ENCODE measurements at places on chromosomes 3 and 15. TPM values are rescaled to one million over a fixed set of nuclear protein-coding genes. Genes with fewer than 3 reads are reported as not detected.

Gene DZIP1L
- 1.8 TPM for total RNA-seq

Gene CHCHD6
- 5.9 TPM for total RNA-seq

Gene ZKSCAN7
- total RNA-seq, result 0.96 TPM

GRCh38 chr15:34331809-34332208 is 5.8 kb downstream of the SLC12A6 start:
- no peak for DNase-seq

DNA sequence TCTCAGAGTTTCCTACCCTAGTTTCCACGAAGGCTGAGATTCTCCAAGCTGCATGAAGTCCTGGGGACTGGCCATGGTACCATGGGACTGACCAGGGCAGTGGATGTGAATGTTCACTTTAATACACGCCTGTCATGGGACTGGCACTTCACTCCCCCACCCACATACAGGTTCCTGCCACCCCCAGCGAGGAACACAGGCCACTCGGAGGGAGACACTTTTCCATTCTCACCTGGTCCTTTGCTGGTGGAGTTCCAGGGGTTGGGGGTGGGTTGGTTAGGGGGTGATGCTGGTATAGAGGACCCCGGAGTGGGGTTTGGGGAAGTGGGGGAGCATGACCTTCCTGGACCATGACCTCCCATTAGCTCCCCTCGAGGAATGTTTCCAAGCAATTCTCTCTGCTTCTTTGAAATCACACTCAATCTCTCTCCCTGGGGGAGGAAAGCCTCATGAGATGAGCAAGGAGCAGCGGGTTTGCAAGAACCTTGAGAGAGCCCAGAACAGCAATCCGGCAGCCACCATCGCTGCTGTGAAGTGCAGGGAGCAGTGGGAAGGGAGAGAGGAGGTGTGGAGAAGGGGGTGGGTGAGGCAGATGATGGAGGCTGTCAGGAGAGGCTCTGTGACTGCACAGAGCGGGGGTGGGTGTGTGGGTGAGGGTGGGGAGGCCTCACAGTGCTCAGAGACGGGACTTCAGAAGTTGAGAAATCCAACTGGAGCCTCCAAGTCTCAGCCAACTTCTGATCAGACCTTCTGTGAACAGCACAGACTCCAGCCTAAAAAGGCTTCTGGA is 69.7 kb downstream of the ADCY5 start:
- DNase-seq, result no peak

All from mucosa of descending colon (tissue), 3 donors.